ENCODE measurements at places on chromosomes 12 and 14.

- H3K27me3 ChIP-seq: no peaks in the 10 kb centered on the region
- no peak overlapping the region for H3K4me3 ChIP-seq
- no peaks in the 10 kb centered on the region for H3K4me1 ChIP-seq
Observed at GRCh38 chr12:106747973-106748436, 26.5 kb upstream of the RIC8B start.

DNA sequence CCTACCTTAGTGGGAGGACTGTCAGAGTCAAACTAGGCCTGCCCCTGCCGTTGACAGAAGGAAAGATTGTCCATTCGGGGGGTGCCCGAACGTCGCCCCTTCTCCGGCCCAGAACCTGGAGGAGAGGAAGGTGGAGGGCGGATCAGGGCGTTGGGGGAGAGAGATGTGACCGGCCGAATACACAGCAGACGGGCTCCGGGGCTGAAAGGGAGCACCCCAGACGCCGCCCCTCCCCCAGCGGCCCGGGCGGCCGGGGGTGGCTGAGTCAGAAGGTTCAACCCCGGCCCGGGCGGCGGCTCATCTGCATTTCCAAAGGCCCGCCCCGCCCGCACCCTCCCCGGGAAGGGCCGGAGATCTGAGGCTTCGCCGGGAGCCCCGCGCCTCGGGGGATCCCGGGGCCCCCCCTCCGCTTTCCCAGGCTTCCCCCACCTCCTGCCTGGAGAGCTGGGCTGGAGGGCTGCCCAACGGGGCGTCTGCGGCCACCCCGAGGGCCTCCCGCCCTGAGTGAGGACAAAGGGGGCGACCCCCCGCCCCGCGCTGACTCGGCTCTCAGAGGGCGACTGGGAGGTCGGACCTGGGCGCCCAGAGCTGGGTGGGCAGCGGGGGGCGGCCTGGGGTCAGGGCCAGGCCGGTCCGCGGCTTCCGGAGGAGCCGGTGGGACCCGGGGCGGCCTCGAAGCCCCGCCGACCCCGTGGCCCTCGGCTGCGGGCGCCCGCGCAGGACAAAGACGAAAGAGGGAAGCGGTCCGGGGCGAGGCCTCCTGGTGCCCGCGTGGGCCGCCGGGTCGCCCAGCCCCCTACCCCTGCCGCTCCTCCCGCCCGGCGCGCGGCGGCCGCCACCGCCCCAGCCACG lies 3.7 kb upstream of the SETD1B start:
- H3K27ac ChIP-seq: peak overlapping the region; percentile 97
- peaks cover 43% of the 10 kb centered on the region for H3K4me1 ChIP-seq
- H3K36me3 ChIP-seq: no peaks in the 10 kb centered on the region
- H3K27me3 ChIP-seq: no peaks in the 10 kb centered on the region

- no peaks in the 10 kb centered on the region for H3K27me3 ChIP-seq
- no peak overlapping the region for H3K4me3 ChIP-seq
- H3K4me1 ChIP-seq: no peaks in the 10 kb centered on the region
- no peak overlapping the region for H3K27ac ChIP-seq
Observed at GRCh38 chr12:61821381-61821780, 438.8 kb upstream of the USP15 start.

GRCh38 chr12:49404956-49405355 lies 37.7 kb downstream of the SPATS2 start:
- H3K4me3 ChIP-seq: no peak overlapping the region
- H3K27ac ChIP-seq: no peak overlapping the region
- H3K36me3 ChIP-seq: no peaks in the 10 kb centered on the region
- H3K27me3 ChIP-seq: no peaks in the 10 kb centered on the region

GRCh38 chr12:79452906-79453305 lies 237.9 kb downstream of the PAWR start:
- no peaks in the 10 kb centered on the region for H3K27me3 ChIP-seq
- no peak overlapping the region for H3K27ac ChIP-seq

DNA sequence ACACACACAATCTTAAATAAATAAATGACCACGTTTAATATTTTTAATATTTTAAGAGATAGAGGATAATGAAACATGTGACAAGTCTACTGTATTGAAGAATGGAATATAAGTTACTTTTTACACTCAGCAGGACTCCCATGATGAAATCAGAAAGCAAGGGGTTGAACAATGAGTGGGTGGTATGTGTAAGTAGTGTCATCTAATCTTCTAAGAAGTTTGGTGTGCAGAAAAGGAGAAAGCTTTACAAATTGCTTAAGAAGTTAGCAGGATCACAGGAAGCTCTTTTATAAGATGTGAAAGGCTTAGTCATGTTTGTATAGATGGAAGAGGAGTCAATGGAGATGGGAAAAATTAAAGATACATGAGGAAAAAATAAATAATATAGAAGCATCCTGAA lies 47.8 kb downstream of the SLC15A5 start:
- H3K4me3 ChIP-seq: no peak overlapping the region
- DNase-seq: no peak
- H3K27ac ChIP-seq: no peak overlapping the region

DNA sequence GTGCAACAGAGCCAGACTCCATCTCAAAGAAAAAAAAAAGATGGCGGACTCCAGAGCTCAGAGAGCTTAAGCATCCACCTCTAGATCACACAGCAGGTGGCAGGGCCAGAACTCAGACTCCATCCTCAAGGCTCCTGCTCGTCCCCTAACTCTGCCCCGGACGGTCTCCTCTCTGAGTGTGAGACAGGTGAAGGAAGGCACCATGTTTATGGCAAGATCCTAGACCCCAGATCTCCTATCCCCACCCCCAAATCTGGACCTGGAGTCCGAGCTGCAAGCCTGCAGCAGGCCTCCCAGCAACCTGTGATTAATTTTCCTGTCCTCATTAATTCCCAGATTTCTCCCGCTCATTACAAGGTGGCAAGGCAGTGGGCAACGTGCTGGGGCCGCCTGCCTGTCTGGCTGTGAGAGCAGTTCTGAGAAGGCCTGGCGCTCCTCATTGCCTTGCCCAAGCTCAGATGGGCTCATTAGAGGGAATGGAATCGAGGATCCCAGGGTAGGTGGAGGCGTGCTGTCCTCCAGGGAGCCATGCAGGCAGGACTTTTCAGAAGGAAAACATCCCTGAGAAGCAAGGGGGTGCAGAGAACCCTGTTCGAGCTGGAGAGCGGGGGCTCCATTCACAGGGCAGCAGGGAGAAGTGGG lies 296.6 kb upstream of the RTL1 start:
- no peak overlapping the region for H3K4me3 ChIP-seq
- H3K27me3 ChIP-seq: no peaks in the 10 kb centered on the region
- no peaks in the 10 kb centered on the region for H3K4me1 ChIP-seq
- no peak for DNase-seq
- no peaks in the 10 kb centered on the region for H3K36me3 ChIP-seq

GRCh38 chr14:59281609-59282377 lies 93.3 kb downstream of the DAAM1 start:
- no peaks in the 10 kb centered on the region for H3K36me3 ChIP-seq
- H3K27ac ChIP-seq: no peak overlapping the region
- H3K4me1 ChIP-seq: no peaks in the 10 kb centered on the region
- H3K27me3 ChIP-seq: no peaks in the 10 kb centered on the region
- no peak overlapping the region for H3K4me3 ChIP-seq
- DNase-seq: no peak

GRCh38 chr14:76908834-76909233 lies 82.6 kb downstream of the LRRC74A start:
- no peak overlapping the region for H3K27ac ChIP-seq
- H3K36me3 ChIP-seq: no peaks in the 10 kb centered on the region
- peaks cover 19% of the 10 kb centered on the region for H3K4me1 ChIP-seq
- no peak for DNase-seq
- no peaks in the 10 kb centered on the region for H3K27me3 ChIP-seq

DNA sequence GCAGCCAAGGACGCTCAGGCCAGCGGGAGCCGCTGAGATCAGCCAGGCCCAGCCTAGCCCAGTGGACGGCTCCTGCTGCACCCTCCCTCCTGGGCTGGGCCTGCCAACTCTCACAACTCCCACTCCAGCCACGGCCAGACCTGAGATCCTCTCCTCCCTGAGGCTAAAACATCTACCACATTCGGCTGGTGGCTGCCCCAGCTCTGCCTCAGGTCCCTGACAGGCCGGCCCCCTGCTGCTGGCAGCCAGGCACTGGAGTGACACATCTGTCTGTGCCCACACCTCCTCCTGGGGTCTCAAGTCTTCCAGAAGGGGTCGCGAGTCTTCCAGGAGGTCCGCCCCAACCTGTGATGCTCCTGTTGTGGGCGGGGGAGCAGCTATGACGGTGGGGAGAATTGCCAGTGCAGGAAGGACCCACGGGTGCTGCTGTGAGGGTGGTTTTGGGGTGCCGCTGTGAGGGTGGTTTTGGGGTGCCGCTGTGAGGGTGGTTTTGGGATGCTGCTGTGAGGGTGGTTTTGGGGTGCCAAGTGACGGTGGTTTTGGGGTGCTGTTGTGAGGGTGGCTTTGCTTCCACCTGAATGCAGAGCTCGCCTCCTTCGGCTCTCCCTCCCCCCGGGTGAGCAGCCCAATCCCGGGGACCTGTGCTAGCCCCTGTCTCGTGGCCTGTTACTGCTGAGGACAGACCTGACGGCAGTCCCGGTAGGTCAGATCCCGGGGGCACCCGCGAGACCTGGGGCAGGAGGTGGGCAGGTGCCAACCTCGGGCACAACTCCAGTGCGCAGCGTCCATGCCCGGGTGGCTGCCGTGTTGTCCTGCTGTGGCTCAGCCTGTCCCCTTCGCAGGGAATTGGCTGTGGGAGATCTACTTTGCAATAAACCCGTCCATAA lies 27.5 kb upstream of the C14orf180 start:
- DNase-seq: no peak
- no peaks in the 10 kb centered on the region for H3K36me3 ChIP-seq
- no peaks in the 10 kb centered on the region for H3K4me1 ChIP-seq

GRCh38 chr12:69676257-69677012 lies 22.7 kb downstream of the BEST3 start:
- no peak overlapping the region for H3K4me3 ChIP-seq
- H3K27me3 ChIP-seq: no peaks in the 10 kb centered on the region
- peaks cover 74% of the 10 kb centered on the region for H3K36me3 ChIP-seq
- no peaks in the 10 kb centered on the region for H3K4me1 ChIP-seq
- DNase-seq: no peak
- no peak overlapping the region for H3K27ac ChIP-seq

DNA sequence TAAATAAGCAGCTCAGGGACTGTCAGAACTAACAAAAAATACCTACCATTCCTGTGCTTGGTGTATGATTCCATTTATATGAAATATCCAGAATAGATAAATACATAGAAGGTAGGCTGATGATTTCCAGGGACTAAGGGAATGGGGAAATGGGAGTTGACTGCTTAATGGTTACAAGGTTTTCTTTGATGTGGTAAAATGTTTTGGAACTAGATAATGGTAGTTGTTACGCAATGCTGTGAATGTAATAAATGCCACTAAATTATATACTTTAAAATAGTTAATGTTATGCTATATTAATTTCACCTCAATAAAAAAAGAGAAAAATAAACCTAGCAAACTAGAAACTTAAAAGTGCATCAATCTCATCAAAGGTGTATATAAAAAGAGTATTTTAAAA lies 41.1 kb downstream of the CEP83 start:
- H3K4me1 ChIP-seq: peaks cover 5% of the 10 kb centered on the region
- DNase-seq: no peak
- no peak overlapping the region for H3K4me3 ChIP-seq
- H3K27me3 ChIP-seq: no peaks in the 10 kb centered on the region

DNA sequence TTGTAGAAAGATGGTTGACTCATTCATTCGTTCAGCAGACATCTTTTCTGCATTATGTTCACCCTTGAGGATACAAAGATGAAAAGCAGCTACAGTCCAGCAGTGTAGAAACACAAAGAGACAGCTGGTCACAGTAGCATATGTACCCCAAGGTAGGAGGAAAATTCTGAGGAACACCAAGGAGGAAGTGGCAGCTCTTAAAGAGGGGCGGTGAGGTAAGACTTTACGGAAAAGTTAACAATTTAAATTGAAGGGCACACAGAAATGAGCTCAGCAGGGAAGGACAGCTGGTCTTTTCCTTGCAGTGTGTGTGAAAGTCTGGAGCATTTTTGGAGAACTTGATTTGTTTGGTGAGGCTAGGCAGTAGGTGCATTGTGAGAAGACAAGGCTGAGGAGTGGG lies 3.5 kb downstream of the SLC35E3 start:
- no peak for DNase-seq
- H3K27me3 ChIP-seq: no peaks in the 10 kb centered on the region
- no peaks in the 10 kb centered on the region for H3K36me3 ChIP-seq
- H3K27ac ChIP-seq: no peak overlapping the region

- H3K27ac ChIP-seq: peak overlapping the region; percentile 40
- no peak for DNase-seq
- H3K36me3 ChIP-seq: no peaks in the 10 kb centered on the region
- H3K4me1 ChIP-seq: peaks cover 45% of the 10 kb centered on the region
- no peak overlapping the region for H3K4me3 ChIP-seq
- H3K27me3 ChIP-seq: no peaks in the 10 kb centered on the region
Observed at GRCh38 chr14:61470261-61470960, 149.0 kb downstream of the PRKCH start.

GRCh38 chr12:3165078-3165980 lies 88.2 kb downstream of the TSPAN9 start:
- no peaks in the 10 kb centered on the region for H3K4me1 ChIP-seq
- DNase-seq: no peak
- H3K27ac ChIP-seq: no peak overlapping the region
- no peaks in the 10 kb centered on the region for H3K27me3 ChIP-seq
- no peak overlapping the region for H3K4me3 ChIP-seq
- H3K36me3 ChIP-seq: no peaks in the 10 kb centered on the region

DNA sequence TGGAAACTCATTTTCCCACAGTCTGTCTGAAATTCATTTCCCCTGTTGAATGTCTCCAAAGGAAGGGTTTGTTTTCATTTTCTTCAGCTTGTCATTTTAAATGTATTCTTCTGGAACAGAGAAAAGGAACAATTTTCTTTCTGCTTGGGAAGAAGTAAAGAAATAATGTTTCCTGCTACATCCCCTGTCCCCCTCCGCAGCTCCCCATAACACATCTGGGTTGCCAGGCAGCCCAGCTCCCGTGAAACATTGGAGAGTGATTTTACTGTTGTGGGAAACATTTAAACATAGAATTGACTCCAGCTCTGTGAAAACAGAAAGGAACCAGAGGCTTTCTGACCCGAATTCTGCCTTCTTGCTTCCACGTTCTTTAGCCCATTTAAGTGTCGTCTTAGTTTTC lies 159.5 kb downstream of the TMEM132C start:
- no peak overlapping the region for H3K27ac ChIP-seq
- no peak for DNase-seq
- H3K36me3 ChIP-seq: no peaks in the 10 kb centered on the region
- no peaks in the 10 kb centered on the region for H3K4me1 ChIP-seq

GRCh38 chr12:27462851-27463250 lies 16.3 kb downstream of the SMCO2 start:
- H3K4me3 ChIP-seq: no peak overlapping the region
- DNase-seq: no peak
- H3K27me3 ChIP-seq: no peaks in the 10 kb centered on the region
- H3K27ac ChIP-seq: no peak overlapping the region
- H3K36me3 ChIP-seq: no peaks in the 10 kb centered on the region

DNA sequence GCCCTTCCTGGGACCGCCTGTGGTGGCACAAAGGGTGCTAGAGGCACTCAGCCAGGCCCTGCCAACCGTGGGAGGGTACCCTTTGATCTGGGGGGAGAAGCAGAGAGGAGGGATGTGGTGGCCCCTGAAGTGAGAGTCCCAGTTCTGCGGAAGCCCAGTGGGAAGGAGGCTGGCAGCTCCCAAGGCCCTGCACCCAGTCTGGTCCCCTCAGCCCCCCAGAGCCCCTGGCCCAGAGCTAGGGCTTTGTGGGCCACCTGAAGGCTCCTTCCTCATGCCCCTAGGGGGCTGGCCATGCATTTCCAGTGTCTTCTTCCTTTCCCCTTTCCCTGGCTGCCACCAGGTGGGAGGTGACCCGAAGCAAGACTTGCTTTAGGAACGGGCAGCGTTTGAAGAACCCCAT lies 44.3 kb downstream of the PLEKHG3 start:
- no peak for DNase-seq
- H3K27ac ChIP-seq: no peak overlapping the region
- H3K36me3 ChIP-seq: no peaks in the 10 kb centered on the region
- no peaks in the 10 kb centered on the region for H3K27me3 ChIP-seq
